ENCODE measurements at places on chromosomes 5 and 9.

- H3K36me3 ChIP-seq = no peaks in the 10 kb centered on the region
- peak overlapping the region; percentile 86 for H3K4me3 ChIP-seq
- peaks cover 3% of the 10 kb centered on the region for H3K4me1 ChIP-seq
Observed at GRCh38 chr9:33818167-33818846, 1.3 kb downstream of the UBE2R2 start.

GRCh38 chr5:178383301-178383918 is 150.8 kb upstream of the PHYKPL start:
- H3K36me3 ChIP-seq = no peaks in the 10 kb centered on the region
- H3K4me3 ChIP-seq = no peak overlapping the region
- H3K4me1 ChIP-seq = peaks cover 10% of the 10 kb centered on the region
- DNase-seq = no peak
- no peak overlapping the region for H3K27ac ChIP-seq
- no peaks in the 10 kb centered on the region for H3K27me3 ChIP-seq

GRCh38 chr9:38240051-38240450 is 152.5 kb upstream of the ALDH1B1 start:
- no peaks in the 10 kb centered on the region for H3K27me3 ChIP-seq
- H3K4me1 ChIP-seq = no peaks in the 10 kb centered on the region
- DNase-seq = no peak

DNA sequence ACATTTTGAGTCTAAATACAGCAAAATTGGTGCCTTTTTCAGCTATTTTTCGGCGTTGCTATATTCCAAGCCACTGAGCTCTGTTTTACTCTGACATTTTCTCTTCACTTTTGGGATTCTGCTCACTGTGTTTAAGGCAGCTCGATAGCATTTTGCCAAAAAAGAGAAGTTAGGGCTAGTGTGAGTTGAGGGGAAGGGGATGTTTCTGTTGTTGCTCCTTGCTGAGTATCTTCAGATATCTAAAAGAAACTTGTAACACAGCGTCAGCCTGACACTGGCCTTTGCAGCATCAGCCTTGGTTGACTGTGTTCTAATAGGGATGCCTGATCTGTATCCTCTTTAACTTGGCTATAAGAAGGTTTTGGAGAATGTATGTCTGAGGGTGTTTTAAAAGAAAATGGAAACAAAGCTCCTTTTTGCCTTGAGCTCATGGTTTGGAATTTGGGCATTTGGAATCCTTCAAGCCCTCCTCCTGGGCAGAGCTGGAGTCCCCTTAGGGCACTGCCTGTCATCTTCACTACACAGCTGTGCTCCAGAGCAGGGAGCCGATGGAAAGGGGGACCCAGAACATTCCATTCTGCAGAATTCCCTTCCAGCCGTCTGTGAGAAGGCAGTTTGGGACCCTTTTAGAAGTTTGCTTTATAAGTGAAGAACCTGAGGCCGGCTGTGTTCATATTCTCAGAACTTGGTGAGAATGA is 63.0 kb downstream of the EXOSC2 start:
- DNase-seq = peak; percentile 48
- peaks cover 6% of the 10 kb centered on the region for H3K4me1 ChIP-seq
- H3K27me3 ChIP-seq = no peaks in the 10 kb centered on the region
- no peak overlapping the region for H3K4me3 ChIP-seq
- H3K27ac ChIP-seq = no peak overlapping the region

GRCh38 chr5:143025376-143025775 is 255.2 kb downstream of the ARHGAP26 start:
- DNase-seq = no peak
- no peaks in the 10 kb centered on the region for H3K27me3 ChIP-seq
- no peak overlapping the region for H3K27ac ChIP-seq
- H3K36me3 ChIP-seq = no peaks in the 10 kb centered on the region

- H3K27ac ChIP-seq = no peak overlapping the region
- DNase-seq = no peak
- no peaks in the 10 kb centered on the region for H3K4me1 ChIP-seq
- no peaks in the 10 kb centered on the region for H3K27me3 ChIP-seq
- no peaks in the 10 kb centered on the region for H3K36me3 ChIP-seq
Observed at GRCh38 chr9:19967216-19967887, 178.5 kb upstream of the SLC24A2 start.

GRCh38 chr9:95465115-95465514 is 51.7 kb downstream of the PTCH1 start:
- no peaks in the 10 kb centered on the region for H3K27me3 ChIP-seq
- DNase-seq = no peak
- H3K4me3 ChIP-seq = no peak overlapping the region
- no peaks in the 10 kb centered on the region for H3K36me3 ChIP-seq

Measured in mesendoderm (in vitro differentiated cells).